ENCODE measurements at places on chromosomes 2 and 18.

DNA sequence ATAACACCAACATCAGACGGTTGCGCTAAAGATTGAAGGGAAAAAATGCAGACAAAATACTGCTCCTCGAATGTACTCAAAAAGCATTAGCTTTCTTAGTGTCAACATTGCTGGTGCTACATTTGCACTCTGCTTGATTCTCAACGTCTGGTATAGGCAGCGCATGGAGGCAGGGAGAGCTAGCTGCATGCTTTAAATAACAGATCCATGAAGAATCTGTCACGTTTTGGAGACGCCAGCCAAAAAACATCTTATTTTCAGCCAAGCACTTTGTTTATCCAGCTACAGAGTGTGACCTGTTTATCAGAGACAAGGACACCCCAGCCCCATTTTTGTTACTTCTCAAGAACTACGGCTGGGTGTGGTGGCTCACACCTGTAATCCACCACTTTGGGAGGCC, 59.5 kb downstream of the APOB start:
- DNase-seq: no peak

- DNase-seq: no peak
Measured at GRCh38 chr2:20300656-20301055, 50.0 kb downstream of the PUM2 start.

- DNase-seq: peak; percentile 9
Measured at GRCh38 chr2:241739651-241740050, 5.2 kb downstream of the D2HGDH start.

DNA sequence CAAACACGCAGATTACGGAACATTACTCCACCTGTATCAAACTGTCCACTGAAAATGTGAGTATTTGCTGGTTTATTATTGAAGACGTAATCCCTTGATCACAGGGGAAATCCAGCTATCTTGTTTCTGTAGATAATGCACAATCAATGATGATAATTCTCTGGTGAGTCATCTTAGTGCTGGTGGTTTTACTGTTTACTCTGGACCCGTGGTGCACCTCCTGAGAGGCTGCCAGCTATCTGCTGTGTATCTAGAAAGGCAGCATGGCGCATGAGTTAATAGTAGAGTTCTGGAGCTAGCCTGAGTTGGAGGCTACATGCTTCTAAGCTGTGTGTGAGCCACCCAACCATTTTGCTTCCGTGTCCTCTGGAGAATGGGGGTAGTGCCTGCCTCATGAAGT, 6.5 kb downstream of the NCAPH start:
- peak; percentile 88 for DNase-seq

DNA sequence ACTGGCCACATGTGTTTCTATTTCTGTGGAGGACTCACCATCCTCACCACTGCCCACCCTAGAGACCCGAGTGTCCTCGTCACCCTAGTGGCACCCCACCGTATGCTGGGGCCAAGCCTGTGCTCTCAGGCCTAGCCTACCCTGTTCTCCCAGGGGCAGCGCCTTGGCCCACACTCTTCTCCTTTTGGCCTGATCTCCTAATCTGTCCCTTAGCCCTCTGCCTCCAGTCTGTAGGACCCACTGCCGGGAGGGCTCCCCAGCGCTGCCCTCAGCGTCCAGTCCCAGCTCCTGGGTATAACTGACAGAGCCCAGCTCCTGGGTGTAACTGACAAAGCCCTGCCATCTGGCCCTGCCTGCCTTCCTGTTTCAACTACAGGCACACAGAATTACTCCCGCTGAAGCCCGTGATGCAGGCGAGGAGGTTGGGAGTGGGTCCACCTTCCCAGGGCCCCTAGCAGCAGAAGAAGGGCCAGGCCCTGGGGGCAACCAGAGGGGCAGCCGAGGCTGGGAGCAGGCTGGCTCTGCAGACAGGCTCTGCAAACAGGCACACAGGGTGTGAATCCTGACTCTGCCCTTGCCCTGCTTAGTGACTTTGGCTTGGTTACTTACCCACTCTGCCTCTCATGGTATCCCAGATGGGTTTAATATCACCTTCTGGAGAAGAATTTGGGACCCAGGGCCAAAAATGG, 25.6 kb upstream of the PTMA start:
- DNase-seq: no peak

- no peak for DNase-seq
Measured at GRCh38 chr18:12741351-12741750, 38.5 kb downstream of the PSMG2 start.

- no peak for DNase-seq
Measured at GRCh38 chr2:217698691-217699090, 304.1 kb downstream of the TNS1 start.

DNA sequence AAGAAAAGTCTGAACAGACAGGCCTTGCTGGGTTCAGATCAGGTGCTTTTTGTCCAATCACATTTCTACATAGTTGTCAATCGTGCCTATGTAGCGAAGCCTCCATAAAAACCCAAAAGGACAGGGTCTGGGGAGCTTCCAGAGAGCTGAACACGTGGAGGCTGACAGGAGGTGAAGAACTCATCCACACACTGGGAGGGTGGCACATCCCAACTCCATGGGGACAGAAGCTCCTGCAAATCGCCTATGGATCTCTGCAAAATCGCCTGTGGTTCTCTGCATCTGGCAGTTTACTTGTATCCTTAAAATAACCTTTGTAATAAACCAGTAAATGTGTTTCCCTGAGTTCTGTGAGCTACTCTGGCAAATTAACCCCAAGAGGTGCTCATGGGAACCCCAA, 12.4 kb downstream of the ALPK2 start:
- DNase-seq: no peak

GRCh38 chr2:217834744-217835513, 167.9 kb downstream of the TNS1 start:
- no peak for DNase-seq

DNA sequence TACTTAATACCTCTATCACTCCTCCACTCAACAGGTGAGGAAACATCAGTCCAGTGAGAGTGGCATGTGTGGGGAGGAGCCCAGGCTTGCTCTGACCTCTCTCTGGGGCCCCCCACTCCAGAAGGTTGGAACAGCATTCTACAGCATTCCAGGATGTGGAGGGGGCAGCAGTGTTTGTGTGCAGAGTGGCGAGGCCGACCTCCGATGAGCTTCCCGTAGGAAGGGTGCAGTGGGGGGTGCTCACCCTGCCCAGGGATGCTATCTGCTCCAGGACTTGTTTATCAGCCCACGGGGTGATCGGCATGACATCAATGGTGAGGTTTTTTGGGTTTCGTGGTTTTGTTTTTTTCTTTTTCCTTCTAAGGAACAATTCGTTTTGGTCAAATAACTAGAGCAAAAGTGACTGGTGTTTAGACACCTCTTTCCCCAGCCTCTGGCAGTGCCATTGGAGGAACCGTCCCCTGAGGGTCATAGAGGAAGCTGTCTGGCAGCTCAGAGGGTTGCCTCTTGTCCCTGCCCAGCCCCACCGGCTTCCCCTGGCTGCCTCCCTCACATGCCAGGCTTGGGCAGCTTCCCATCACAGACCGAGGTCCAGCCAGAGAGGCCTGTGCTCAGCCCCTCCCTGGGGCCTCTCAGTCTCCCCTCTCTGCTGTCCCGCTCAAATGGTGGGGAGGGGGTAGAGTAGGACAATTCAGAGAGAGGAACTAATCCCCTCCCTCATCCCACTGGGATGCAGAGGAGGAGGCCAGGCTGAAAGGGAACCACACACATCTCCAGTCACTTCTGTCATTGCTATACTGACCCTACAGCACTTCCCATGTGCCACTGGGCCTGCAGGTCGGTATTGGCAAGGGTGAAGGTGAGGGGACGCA, 96.5 kb downstream of the ZFP36L2 start:
- DNase-seq: peak; percentile 48

- no peak for DNase-seq
Measured at GRCh38 chr2:36809069-36809445, 112.5 kb downstream of the VIT start.

GRCh38 chr2:176931588-176932563, 280.7 kb upstream of the HNRNPA3 start:
- DNase-seq: peak; percentile 70
